CD4-positive, alpha-beta memory T cell (primary cell): ENCODE measurements at places on chromosomes 5 and 9. TPM values are rescaled to one million over a fixed set of nuclear protein-coding genes. Genes with fewer than 3 reads are reported as not detected.

DNA sequence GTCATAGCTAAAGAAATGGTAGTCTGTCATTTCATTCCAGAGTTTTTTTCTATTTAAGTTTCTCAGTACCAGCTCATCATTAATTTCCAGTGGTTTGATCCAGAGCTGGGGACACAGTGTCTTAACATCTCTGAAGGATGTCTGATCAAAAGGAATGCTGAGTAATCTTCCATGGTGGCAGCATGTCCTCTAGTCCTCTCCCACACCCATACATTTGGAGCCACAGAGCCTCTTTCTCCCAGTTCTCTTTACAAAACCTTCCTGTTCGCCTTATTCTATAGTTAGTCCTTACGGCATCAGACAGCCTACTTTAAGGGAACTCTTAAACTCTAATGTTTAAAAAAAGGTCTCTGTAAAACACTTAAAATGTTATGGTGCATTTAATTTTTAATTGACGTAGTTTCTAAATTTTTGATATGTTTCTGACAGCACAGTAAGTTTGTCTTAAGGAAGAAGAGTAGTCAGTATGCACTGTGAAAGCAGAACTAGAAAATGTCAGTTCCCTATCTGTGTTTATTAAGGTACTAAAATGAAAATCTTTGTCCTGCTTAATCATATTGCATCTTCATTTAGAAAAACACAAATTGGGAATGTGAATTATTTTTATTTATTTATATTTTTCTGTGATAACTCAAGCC lies 96.8 kb downstream of the INIP start:
- no peak overlapping the region for H3K27ac ChIP-seq
- no peaks in the 10 kb centered on the region for H3K4me1 ChIP-seq
- no peak overlapping the region for H3K4me3 ChIP-seq
- no peak for DNase-seq
- H3K27me3 ChIP-seq, result no peaks in the 10 kb centered on the region

- no peak overlapping the region for H3K27ac ChIP-seq
- H3K4me1 ChIP-seq, result no peaks in the 10 kb centered on the region
- H3K27me3 ChIP-seq, result no peaks in the 10 kb centered on the region
- no peak overlapping the region for H3K4me3 ChIP-seq
- no peaks in the 10 kb centered on the region for H3K36me3 ChIP-seq
Observed at GRCh38 chr5:31161781-31162181, 31.7 kb upstream of the CDH6 start.

- peaks cover 4% of the 10 kb centered on the region for H3K4me1 ChIP-seq
- H3K36me3 ChIP-seq, result no peaks in the 10 kb centered on the region
- no peak overlapping the region for H3K4me3 ChIP-seq
- H3K27me3 ChIP-seq, result no peaks in the 10 kb centered on the region
Observed at GRCh38 chr5:1781726-1782384, 17.8 kb downstream of the MRPL36 start.

- no peaks in the 10 kb centered on the region for H3K27me3 ChIP-seq
- no peaks in the 10 kb centered on the region for H3K4me1 ChIP-seq
Observed at GRCh38 chr9:134216449-134216951, 52.1 kb upstream of the RNU6ATAC start.

- H3K4me1 ChIP-seq, result no peaks in the 10 kb centered on the region
- no peak overlapping the region for H3K27ac ChIP-seq
- DNase-seq, result no peak
- H3K27me3 ChIP-seq, result no peaks in the 10 kb centered on the region
Observed at GRCh38 chr5:11780641-11781345, 123.5 kb downstream of the CTNND2 start.

DNA sequence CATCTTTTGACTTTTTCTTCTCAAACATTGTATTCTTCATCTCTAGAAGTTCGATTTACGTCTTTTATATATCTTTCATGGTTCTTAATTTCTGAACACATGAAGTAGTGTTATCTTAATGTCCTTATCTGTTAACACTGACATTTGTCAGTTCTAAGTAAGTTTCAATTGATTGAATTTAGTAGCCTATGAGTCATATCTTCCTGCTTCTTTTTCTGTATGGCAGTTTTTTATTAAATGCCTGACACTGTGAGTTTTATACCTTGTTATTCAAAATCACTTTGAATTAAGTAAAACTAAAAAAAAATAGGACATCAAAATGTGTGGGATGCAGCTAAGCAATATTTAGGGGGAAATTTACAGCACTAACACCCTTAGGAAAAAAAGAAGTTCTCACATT lies 707.0 kb upstream of the ACO1 start:
- H3K27me3 ChIP-seq, result no peaks in the 10 kb centered on the region
- H3K4me3 ChIP-seq, result no peak overlapping the region
- DNase-seq, result no peak
- no peaks in the 10 kb centered on the region for H3K36me3 ChIP-seq
- H3K27ac ChIP-seq, result no peak overlapping the region

- no peak overlapping the region for H3K4me3 ChIP-seq
- no peaks in the 10 kb centered on the region for H3K36me3 ChIP-seq
- no peaks in the 10 kb centered on the region for H3K4me1 ChIP-seq
- DNase-seq, result no peak
Observed at GRCh38 chr9:121635300-121635876, 16.0 kb upstream of the DAB2IP start.

GRCh38 chr5:112323166-112323565 lies 95.9 kb downstream of the EPB41L4A start:
- H3K4me1 ChIP-seq, result no peaks in the 10 kb centered on the region
- H3K27ac ChIP-seq, result no peak overlapping the region
- H3K4me3 ChIP-seq, result no peak overlapping the region
- H3K27me3 ChIP-seq, result no peaks in the 10 kb centered on the region
- H3K36me3 ChIP-seq, result no peaks in the 10 kb centered on the region

GRCh38 chr9:122342323-122343050 lies 28.3 kb upstream of the PTGS1 start:
- H3K27ac ChIP-seq, result no peak overlapping the region
- H3K27me3 ChIP-seq, result peaks cover 3% of the 10 kb centered on the region
- H3K4me1 ChIP-seq, result peaks cover 4% of the 10 kb centered on the region
- H3K4me3 ChIP-seq, result no peak overlapping the region

GRCh38 chr9:135217836-135218235 lies 130.4 kb downstream of the OLFM1 start:
- H3K27me3 ChIP-seq, result no peaks in the 10 kb centered on the region
- no peak overlapping the region for H3K27ac ChIP-seq
- no peak for DNase-seq
- no peaks in the 10 kb centered on the region for H3K4me1 ChIP-seq
- H3K36me3 ChIP-seq, result no peaks in the 10 kb centered on the region
- H3K4me3 ChIP-seq, result no peak overlapping the region

GRCh38 chr5:43096916-43097315 lies 23.8 kb upstream of the ZNF131 start:
- H3K27ac ChIP-seq, result no peak overlapping the region
- no peak for DNase-seq
- peaks cover 12% of the 10 kb centered on the region for H3K4me1 ChIP-seq
- no peaks in the 10 kb centered on the region for H3K27me3 ChIP-seq
- H3K4me3 ChIP-seq, result no peak overlapping the region

GRCh38 chr9:123645126-123645525 lies 284.8 kb downstream of the DENND1A start:
- H3K4me1 ChIP-seq, result peaks cover 9% of the 10 kb centered on the region
- H3K27ac ChIP-seq, result no peak overlapping the region
- no peak overlapping the region for H3K4me3 ChIP-seq
- no peaks in the 10 kb centered on the region for H3K36me3 ChIP-seq
- DNase-seq, result no peak

DNA sequence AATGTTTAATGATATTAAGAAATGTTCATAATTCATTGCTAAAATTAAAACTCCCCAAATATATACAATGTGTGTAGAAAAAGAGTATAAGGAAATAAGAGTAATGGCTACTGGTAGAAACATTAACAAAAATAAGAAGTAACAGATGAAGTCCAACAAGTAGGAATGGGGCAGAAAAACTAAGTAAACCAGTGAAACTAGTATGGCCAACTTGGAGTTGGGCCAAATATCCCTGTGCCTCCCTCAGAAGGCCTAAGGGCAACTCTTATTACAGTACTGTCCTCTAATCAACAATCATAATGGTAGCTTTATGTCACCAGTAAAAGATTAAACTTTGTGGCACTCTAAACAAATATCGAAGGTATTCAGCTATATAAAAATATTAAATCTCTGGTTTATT lies 93.5 kb downstream of the SSBP2 start:
- H3K27ac ChIP-seq, result no peak overlapping the region
- H3K4me1 ChIP-seq, result no peaks in the 10 kb centered on the region
- H3K36me3 ChIP-seq, result no peaks in the 10 kb centered on the region
- DNase-seq, result no peak
- H3K4me3 ChIP-seq, result no peak overlapping the region

DNA sequence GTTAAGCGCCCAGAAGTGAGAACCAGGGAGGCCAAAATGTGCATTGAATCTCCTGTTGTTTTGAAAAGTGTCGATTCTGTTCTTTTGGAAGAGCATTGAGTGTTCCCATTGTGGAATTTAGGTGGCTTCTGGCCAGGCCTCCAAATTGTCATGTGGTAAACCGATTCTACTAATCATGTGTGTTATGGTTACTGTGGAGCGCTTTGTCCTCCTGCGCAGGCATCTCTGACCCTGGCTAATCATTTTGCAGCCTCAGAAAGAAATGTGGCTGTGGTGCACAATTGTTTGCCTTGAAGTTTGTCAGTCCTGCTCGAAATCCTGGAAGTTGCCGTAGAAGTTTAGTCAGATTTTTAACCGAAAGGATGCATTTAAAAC lies 121.3 kb downstream of the RASGRF2 start:
- peaks cover 7% of the 10 kb centered on the region for H3K36me3 ChIP-seq
- H3K27ac ChIP-seq, result no peak overlapping the region
- no peak overlapping the region for H3K4me3 ChIP-seq
- no peaks in the 10 kb centered on the region for H3K4me1 ChIP-seq

DNA sequence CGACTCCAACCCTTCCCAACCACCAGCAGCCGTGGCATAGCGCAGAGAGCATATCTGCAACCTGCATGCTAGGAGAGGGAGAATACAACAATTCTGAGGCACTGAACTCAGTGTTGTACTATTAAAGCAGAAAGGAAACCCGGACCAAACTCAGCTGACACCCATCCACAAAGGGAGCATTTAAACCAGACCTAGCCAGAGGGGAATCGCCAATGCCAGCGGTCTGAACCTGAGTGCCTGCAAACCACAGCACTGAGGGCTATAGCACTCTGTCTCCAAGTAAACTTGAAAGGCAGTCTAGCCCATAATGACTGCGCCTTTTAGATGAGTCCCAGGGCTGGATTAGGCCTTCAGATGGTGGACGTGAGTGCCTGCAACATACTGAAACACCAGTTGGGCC lies 494.4 kb upstream of the PTPRD start:
- no peak overlapping the region for H3K27ac ChIP-seq
- H3K4me3 ChIP-seq, result no peak overlapping the region
- no peak for DNase-seq
- H3K36me3 ChIP-seq, result no peaks in the 10 kb centered on the region

- H3K4me1 ChIP-seq, result no peaks in the 10 kb centered on the region
- H3K27me3 ChIP-seq, result no peaks in the 10 kb centered on the region
- no peak for DNase-seq
Observed at GRCh38 chr9:426976-427375, 212.3 kb downstream of the DOCK8 start.

- H3K36me3 ChIP-seq, result no peaks in the 10 kb centered on the region
- H3K4me1 ChIP-seq, result no peaks in the 10 kb centered on the region
- no peak for DNase-seq
- H3K27me3 ChIP-seq, result no peaks in the 10 kb centered on the region
- no peak overlapping the region for H3K4me3 ChIP-seq
Observed at GRCh38 chr9:113808391-113809358, 67.4 kb upstream of the ZNF618 start.

- no peak overlapping the region for H3K27ac ChIP-seq
- DNase-seq, result no peak
- no peak overlapping the region for H3K4me3 ChIP-seq
- H3K36me3 ChIP-seq, result no peaks in the 10 kb centered on the region
- no peaks in the 10 kb centered on the region for H3K27me3 ChIP-seq
Observed at GRCh38 chr5:54628050-54628449, 110.5 kb downstream of the SNX18 start.

GNA14 gene
- not detected for total RNA-seq

ZNF658 gene
- 11.1 TPM for total RNA-seq

FOXD4L4 gene
- total RNA-seq, result 0.47 TPM

CAMK4 gene
- 257 TPM for total RNA-seq

ZSWIM6 gene
- 11.3 TPM for total RNA-seq

CCDC112 gene
- 5.9 TPM for total RNA-seq

PCDHB13 gene
- total RNA-seq, result 0.09 TPM

TUBB4B gene
- total RNA-seq, result 99.8 TPM

ANKRD18A gene
- 14.3 TPM for total RNA-seq

DMRTA1 gene
- total RNA-seq, result not detected
